ENCODE measurements at places on chromosomes 16 and 17.

DNA sequence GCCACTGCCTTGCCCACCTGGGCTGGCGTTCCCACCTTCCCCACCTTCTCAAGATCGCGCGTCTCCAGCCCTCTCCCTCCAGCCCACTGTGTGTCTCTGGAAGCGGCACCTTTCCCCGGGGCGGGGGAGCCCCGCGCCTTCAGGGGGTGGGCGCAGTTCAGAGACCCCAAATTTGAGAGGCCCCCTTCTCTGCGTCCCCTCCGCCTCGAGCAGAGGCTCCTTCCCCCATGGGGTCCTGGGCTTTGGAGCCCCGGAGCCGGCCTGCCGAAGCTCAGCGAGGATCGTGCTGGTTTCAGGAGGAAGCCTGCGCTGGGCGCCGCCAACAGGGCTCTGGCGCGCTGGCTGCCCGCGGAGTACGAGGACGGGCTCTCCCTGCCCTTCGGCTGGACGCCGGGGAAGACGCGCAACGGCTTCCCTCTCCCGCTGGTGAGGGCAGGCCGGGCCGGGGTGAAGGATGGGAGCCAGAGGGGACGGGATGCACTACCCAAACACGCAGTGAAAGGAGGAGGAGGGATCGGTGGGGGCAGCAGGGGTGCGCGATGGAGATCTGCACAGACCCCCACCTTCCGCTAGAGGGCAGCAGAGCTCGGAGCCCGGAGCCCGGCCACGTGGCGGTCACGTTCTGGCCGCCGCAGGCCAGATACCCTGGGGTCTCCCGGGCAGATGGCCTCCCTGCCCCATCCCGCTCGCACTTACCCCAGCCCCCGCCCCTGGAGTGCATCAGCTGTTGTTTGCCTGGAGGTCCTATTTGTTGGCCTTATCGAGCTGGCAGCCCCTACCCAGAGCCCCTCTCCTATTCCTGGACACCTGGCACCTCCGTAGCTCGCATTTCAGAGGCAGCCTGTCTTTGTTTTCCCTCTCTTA is 11.1 kb downstream of the LPO start:
- DNase-seq, result peak; percentile 50

DNA sequence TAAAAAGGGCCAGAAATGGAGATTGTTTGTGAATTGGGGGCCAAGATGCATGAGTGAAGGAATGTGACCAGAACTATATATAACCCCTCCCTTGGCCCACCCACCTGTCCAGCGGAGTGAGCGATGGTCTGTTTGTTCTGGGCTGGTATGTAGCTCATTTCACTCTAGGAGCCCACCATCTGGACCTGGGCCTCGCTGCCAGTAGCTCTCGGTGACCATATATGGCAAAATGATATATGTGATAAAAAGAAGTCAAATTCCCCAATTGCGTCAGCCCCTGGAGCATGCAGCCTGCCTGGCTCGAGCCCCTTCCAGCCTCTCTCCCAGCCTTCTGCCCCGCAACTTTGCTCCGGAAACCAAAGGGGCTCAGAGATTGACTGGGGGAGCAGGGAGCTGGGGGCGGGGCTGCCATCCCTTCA is 47.3 kb downstream of the CCDC42 start:
- DNase-seq, result no peak

DNA sequence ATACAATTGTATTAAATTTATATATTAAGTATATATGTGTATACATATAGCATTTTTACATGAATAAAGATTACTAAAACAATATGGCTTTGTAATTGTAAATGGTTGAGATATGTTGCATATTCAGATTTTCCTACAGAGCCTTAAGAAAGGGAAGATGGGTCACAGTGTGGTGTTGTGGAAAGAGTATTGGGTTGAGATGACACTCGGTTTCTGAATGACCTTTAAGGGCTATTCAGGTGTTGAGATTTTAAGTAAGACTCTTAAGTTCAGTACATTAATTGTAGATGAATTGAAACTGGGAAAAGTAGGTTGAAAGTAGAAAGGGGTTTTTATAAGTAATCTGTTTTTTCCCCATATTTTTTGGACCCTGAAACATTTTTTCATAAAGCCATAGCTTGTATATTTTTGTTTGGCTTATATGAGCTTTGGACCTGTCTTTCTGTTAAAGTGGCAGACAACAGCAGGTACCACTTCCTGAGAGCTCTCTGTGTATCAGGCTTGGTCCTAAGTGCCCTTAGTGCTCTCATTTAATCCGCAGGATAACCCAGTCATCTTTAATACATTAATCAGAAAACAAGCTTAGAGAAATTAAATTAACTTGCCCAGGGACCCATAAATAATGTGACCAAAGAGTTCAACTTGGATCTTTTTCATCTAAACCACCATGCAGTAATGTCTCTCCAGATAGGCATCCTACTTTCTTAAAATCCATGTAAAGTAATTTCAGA is 48.5 kb upstream of the MRC2 start:
- no peak for DNase-seq

GRCh38 chr16:50103764-50104163 is 38.0 kb downstream of the HEATR3 start:
- DNase-seq, result peak; percentile 75

DNA sequence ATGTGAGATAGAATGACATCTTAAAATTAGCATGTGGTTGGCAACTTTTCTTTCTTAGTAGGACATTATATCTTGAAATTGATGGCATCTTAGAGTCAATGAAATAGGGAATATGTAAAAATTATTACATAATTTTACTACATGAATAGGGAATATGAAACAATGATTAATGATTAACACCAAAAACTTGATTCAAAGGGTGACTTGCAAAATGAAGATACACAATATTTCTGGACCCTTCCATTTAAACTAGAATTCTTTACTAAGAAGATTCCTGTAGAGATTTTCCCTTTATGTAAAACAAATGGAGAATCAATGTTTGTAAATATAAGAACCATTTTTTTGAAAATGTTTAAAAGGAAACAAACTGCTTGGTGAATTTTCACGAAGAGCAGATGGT is 3.4 kb downstream of the MRTFB start:
- no peak for DNase-seq

- DNase-seq, result no peak
These were observed 5.8 kb upstream of the MEIOB start for GRCh38 chr16:1877804-1878203.

DNA sequence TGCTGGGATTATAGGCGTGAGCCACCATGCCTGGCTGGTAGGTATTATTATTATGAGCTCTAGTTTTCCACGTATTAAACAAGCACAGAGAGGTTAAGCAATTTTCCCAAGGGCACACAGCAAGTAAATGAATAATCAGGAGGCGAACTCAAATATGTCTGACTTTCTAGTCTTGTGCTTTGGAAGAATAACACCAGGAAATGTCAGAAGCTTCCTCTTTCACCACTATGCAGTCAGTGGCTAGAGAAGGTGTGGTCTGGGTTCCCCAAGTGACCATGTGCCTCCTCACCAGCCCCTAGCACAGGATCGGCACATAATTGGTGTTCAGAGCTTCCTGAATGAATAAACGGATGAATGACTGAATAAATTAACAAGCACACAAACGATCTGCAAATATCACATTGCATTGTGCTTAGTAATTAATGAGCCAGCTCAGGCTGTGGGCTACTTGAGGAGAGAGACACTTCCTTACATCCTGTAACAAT is 21.6 kb upstream of the SCNN1B start:
- DNase-seq, result no peak

DNA sequence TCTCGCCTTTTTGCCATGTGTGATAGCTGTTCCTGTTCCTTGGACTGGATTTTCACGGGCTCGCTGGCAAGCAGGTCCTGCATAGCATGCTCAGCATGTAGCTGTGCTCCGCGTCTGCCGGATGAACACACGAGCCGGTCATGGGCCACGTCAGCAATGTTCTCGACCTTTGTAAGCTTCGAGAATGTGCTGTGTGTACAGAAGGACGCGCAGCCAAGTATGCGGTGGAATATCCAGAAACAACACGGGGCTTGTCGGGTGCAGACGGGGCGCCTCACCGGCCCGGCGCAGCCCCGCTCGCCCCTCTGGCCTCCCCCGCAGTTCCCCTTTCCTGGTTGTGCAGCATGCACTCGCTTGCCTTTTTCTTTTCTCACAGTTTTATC is 42.2 kb downstream of the RPTOR start:
- no peak for DNase-seq

- DNase-seq, result no peak
These were observed 120.4 kb upstream of the LHX1 start for GRCh38 chr17:36816907-36817288.

DNA sequence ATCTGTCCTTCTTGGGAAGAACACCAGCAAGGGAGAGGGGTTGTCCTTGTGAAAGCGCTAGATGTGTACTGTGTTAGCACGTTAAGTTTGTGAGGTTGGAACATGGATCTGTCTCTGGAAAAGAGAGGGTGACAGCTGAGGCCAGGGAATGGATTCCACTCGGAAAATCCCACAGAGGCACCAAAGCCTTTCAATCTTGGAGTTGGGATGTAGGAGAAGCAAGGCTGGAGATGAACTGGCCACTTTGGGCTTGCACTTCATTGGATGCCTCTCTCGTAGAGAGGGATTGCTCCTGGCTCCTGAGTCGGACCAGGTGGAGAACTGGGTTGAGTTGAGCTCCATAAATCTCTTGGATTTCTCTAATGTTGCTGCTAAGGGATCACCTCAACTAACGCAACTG is 67.2 kb downstream of the CCDC182 start:
- no peak for DNase-seq

DNA sequence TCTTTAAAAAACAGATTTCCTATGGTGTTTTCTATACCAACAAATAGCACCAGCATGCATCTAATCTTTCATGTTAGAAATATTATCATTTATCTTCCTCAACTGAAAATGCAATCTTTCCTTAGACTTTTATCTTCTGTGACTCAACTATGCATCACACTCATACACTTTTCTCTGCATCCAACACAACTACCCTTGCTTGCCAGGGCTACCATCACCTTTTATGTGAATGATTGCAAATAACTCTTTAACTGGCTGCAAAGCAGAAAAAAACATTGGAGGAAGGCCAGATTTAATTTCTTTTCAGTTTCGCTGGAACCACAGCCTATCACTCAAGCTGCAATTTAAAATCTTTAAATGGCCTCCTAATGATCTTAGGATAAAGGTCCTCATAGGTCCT is 212.9 kb downstream of the CDH8 start:
- DNase-seq, result no peak

- DNase-seq, result no peak
These were observed 130.7 kb downstream of the CPPED1 start for GRCh38 chr16:12672986-12673385.

- DNase-seq, result no peak
These were observed 162.7 kb upstream of the ZNF267 start for GRCh38 chr16:31710880-31711279.

DNA sequence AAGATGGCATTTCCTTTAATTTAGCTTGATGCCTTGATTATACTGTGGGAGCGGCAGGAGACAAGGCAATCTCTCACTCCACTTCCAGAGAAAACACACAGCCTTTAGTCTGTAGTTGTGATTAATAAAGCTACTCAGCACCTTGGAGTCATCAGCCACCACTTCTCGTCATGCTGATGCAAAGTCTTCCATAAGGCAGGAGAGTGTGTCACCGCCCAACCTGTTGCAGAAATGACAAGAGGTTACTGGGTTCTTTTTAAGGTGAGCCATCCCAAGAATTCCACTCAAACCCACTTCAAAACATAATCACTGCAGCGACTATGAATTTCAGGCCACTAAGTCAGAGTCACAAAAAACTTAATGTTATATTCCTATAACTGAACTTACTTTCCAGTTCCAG is 223.9 kb upstream of the TOX3 start:
- no peak for DNase-seq

DNA sequence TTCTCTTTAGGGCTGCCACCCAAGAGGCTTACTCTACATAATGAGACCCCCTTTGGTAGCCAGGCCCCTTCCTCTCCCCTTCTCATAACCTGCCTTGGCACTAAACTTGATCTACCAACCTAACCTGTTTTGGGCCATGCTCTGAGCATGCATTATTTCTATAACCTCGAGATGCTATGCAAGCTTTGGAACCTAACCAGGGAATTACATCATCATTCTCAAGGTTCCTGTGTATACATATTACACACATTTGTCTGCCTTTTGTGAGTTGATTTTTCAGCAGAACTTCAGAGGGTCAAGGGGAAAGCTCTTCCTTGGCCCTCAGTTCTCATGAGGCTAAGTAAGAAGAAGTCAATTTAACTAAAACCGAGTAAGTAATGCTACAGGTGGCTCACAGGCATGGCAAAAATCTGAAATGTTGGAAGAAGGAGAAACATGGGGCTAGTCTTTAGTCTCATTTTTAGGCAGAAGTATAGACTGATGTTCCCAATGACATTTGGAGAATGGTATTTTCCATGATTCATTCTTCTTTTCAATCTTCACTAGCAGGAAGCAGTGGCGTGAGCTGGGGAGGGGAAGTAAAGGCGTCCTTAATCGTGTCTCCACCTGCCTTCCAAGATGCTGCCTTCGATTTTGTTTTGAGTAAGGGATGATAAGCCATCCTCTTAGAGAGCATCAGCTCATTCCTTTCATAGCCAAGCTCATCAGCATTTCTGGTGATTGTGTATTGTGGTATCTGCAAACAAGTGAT is 308.4 kb downstream of the ABCC12 start:
- DNase-seq, result no peak

DNA sequence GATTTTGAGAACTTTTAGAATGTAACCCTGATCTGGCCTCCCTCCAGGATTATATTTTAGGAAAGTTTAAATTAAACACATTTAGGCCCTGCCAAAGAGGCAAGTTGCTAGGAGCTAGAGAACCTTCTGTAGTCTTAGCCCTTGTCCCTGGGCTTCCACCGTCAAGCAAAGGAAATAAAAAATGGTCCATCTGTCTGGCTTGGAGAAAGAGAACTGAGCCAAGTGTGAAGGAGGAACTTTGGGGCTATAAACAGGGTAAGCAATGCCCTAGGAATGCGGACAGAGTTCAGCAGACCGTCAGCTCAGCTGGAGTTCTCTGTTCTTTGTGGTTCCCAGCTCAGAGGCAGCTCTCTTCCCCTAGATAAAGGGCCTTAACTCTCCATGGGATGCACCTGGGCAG is 29.6 kb downstream of the RCVRN start:
- no peak for DNase-seq

GRCh38 chr17:77842528-77843147 is 115.9 kb upstream of the TNRC6C start:
- DNase-seq, result peak; percentile 92

- DNase-seq, result no peak
These were observed 3.1 kb upstream of the SOX9 start for GRCh38 chr17:72117535-72118334.

DNA sequence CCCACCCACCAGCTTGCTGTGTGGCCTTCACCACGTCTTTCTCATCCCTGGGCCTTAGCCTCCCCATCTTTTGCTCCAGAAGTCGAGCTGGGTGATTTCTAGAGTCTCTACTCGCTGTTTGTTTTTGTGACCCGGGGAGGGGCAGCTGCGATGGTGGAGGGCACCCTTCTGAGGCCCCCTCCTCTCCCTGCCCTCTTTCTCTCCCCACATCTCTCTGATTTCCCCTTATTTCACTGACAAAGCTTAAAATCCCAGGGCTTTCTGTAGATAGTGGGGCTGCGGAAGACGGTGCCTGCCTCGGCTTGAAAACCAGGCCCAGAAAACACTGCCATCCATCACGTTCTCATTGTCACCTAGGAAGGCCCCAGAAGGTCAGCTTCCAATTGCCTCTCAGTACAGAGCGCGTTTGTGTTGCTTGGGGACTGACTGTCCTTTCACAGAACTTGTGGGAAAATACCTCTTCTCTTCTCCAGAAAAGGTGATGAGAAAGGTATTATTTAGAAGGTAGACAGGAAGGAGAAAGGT is 95.1 kb downstream of the NTN1 start:
- DNase-seq, result no peak

Data from inflammatory macrophage treated with lipopolysaccharide for 4 hours (primary cell).